ENCODE measurements at places on chromosomes 4 and X. TPM values are rescaled to one million over a fixed set of nuclear protein-coding genes. Genes with fewer than 3 reads are reported as not detected.

MECP2 gene
- 32.4 TPM for total RNA-seq

CT45A3 gene
- not detected for total RNA-seq

FAM90A26 gene
- not detected for total RNA-seq

EMD gene
- 104 TPM for total RNA-seq

MAGEE2 gene
- total RNA-seq, result not detected

MBNL3 gene
- total RNA-seq, result 3.5 TPM

NDST3 gene
- total RNA-seq, result 0.60 TPM

HSFX3 gene
- total RNA-seq, result not detected

PAK3 gene
- 7.2 TPM for total RNA-seq

XG gene
- 0.78 TPM for total RNA-seq

CHRDL1 gene
- 17.4 TPM for total RNA-seq

CPE gene
- total RNA-seq, result 11.9 TPM

MEPE gene
- total RNA-seq, result not detected

ARR3 gene
- total RNA-seq, result not detected

SPP1 gene
- total RNA-seq, result 26.5 TPM

NXT2 gene
- 13.5 TPM for total RNA-seq

TMLHE gene
- total RNA-seq, result 8.6 TPM

AVPR2 gene
- total RNA-seq, result not detected

STS gene
- 1.5 TPM for total RNA-seq

ARHGAP36 gene
- 0.32 TPM for total RNA-seq

PIR gene
- total RNA-seq, result 9.4 TPM

XAGE2 gene
- not detected for total RNA-seq

DMD gene
- total RNA-seq, result 7.4 TPM

ZFP92 gene
- total RNA-seq, result 0.41 TPM

LRRC66 gene
- 0.11 TPM for total RNA-seq

FMR1NB gene
- not detected for total RNA-seq

CXCL11 gene
- total RNA-seq, result 0.33 TPM

NAP1L3 gene
- 58.8 TPM for total RNA-seq

MAGEA10 gene
- total RNA-seq, result not detected

TBX22 gene
- total RNA-seq, result 0.33 TPM

PNMA3 gene
- total RNA-seq, result 7.8 TPM

ARX gene
- total RNA-seq, result not detected

ING2 gene
- total RNA-seq, result 14.8 TPM

DCAF4L1 gene
- total RNA-seq, result 0.17 TPM

PASD1 gene
- total RNA-seq, result not detected

WDR17 gene
- 3.3 TPM for total RNA-seq

CT83 gene
- not detected for total RNA-seq

C1QTNF7 gene
- total RNA-seq, result not detected

GAGE2A gene
- not detected for total RNA-seq

XK gene
- 1.1 TPM for total RNA-seq

MAGEC1 gene
- not detected for total RNA-seq

SLC38A5 gene
- total RNA-seq, result 73.8 TPM

EVC2 gene
- 6.4 TPM for total RNA-seq
